ENCODE measurements at places on chromosomes 4 and X.

DNA sequence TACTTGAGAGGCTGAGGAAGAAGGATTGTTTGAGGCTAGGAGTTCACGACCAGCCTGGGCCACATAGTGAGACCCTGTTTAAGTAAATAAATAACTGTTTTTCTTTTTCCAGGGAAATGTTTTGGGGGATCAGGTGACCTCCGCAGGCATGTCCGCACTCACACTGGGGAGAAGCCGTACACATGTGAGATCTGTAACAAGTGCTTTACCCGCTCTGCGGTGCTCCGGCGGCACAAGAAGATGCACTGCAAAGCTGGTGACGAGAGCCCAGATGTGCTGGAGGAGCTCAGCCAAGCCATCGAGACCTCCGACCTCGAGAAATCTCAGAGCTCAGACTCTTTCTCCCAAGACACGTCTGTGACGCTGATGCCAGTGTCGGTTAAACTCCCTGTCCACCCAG, 30.5 kb downstream of the ZBTB49 start:
- DNase-seq, result no peak

- DNase-seq, result no peak
Observed at GRCh38 chrX:68498044-68498507, 775 bp upstream of the YIPF6 start.

DNA sequence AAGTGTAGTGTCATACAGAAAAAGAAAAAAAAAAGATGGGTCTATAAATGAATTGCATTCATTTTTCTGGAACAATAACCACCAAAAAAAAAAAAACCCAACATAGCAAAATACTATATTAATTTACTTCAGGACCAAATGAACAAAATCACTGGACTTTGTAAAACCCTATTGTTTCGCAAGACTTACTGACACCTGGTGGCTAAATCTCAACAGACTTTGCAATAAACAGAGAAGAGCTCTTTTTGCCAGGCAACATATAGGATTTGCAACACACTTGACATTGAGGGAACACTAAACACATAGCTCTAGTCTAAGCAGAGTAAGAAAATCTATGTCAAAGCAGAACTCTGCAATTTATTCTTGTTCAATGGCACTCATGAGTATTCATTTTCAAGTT, 990.2 kb downstream of the STPG2 start:
- peak; percentile 2 for DNase-seq

DNA sequence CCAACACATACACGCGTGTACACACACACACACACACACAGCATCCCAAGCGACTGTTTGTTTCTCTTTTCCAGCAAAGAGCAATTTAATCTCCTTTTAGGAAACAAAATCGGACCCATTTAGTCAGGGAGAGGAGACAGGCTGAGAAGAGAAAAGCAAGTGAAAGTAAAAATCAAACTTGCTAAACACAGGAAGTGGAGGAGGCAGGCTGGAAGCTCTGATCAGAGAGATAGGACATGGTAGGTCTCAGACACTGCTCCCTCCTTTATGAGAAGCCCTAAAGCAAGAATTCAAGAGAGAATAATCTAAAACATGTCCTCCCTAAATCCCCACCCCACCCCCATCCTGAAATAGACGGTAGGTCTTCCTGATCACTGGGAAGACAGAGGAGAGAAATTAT, 62.3 kb downstream of the GPC3 start:
- DNase-seq, result no peak

- no peak for DNase-seq
Observed at GRCh38 chr4:168383510-168383909, 65.0 kb upstream of the DDX60 start.

DNA sequence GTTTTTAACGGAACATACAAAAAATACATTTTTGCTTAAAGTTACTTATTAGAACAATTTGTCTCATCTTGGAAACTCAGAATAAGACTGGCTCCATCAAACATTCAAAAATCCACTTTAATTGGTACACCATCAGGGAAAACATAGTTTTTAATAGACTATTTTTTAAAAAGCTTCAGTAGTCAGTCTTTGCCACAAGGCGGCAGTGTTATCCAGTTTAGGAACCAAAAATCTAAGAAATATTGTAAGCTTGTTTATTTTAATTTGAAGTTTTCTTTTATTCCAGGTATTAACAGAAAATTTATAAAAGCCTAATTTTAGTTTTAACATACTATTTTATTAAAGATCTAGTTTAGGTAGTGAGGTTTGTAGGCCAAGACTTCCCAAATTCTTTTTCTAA, 107.7 kb downstream of the APOOL start:
- DNase-seq, result no peak

- no peak for DNase-seq
Observed at GRCh38 chr4:163693776-163694175, 199.3 kb downstream of the TMA16 start.

DNA sequence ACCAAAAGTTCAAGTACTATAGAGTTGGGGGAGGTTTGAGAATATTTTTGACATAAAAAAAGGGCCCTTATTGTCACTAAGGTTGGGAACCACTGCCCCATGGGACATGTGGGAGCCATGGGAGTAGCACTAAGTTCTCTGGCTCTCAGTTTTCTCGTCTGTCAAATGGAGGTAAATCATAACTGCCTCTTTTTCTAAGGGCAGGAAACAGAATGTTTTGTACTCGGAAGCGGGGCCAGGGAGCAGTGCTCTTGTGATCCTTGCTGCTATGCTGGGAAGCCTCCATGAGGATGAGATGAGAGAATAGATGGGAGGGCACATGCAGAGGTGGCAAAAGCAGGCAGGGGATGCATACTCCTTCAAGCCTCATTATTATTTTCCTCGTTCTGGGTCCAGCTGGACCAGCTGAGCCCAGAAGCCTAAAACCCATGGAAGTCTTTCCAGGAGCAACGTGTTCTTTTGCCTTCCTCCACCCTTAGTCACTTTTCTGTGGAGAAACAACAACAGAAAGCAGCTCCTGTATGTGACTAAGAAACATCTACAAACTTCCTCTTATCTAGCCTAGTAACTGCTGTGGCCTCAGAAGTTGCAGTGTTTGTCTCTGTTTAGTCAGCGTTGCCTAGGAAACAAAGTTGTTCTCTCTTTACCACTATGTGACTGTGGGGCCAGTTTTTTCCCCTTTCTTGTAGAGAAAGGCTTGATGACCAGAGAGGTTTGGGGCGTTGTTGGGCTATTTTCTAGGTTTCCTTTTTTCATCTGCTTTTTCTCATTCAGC, 64.8 kb downstream of the TSC22D3 start:
- no peak for DNase-seq

GRCh38 chrX:17242470-17242869, 132.5 kb upstream of the NHS start:
- DNase-seq, result peak; percentile 29

- peak; percentile 5 for DNase-seq
Observed at GRCh38 chr4:77360451-77360850, 203.4 kb downstream of the CCNG2 start.

- DNase-seq, result peak; percentile 3
Observed at GRCh38 chrX:151019856-151020255, 36.7 kb downstream of the HMGB3 start.

DNA sequence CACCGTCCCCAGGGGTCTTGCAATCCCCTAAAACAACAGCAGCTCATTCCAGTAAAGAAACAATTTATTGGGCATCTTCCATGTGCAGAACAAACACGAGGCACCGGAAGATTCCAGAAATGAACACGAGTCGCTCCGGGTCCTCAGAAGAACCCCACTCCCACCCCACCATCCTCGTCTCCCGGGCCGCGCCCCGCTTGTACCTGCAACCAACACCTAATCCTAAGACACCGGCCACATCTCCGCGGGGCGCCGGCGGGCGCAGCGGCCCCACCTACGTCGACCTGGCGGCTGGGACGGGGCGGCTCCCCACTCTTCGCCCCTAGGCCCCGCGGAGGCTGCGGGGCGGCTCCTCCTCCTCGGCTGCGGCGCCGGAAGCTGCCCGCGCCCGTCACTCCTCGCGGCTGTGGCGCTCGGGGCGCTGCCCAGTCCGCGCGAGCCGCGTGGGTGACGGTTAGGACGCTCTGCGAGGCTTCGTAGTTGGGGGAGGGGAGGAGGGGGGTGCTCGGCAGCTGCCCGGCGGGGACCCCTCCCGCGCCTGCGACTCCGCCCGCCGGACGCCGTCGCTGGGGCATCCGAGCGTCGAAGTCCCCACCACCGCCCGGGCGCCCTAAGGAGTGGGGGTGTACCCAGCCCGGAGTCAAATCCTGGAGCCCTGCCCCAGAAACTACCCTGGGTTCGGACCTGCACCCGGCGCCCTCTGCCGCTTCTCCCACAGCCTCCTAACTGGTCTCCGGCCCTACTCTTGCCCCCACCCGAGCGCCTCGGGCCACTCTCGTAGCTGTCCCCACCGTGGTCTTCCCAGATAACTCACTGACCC, at the start of gene CCDC158:
TSS of gene CCDC158 (minus strand) at position 380 of the 820 bp plus-strand sequence. CDS start 17,934 bp downstream, outside the sequence.
- no peak for DNase-seq

GRCh38 chr4:78862314-78862737, 76.9 kb downstream of the PAQR3 start:
- DNase-seq, result no peak

DNA sequence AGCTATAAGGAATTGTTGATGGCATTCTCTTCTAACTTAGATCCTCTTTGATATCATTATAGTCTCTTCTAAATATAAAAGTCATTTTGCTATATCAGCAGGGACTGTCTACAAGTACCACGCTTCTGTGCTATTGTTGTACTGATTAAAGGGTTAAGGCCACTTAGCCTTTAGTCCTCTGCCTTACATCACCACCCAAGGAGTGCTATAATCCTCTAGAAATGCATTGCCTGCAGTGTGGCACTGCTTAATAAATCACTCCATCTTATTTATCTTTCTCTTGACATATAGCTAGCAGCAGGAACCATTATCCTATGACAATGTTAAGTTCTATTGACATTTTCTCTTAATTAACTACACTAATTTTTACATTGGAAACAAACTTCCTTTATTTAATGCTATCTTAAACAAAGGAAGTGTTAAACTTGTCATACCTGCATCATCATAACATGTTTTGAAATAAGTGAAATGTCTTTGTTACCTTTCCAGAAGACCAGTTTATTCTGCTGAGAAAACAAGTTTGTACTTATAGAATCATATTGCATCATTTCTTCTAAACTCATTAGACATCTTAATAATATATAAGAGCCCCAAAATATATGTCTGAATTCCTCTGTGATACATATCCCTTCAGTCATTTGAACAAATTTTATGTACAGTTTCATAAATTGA, 360.9 kb upstream of the ATOH1 start:
- DNase-seq, result no peak

- no peak for DNase-seq
Observed at GRCh38 chrX:151694661-151695582, at the start of gene PRRG3. Gene PRRG3, plus strand, starts transcription at chrX:151695458. Its CDS starts 3,357 bp downstream, at chrX:151698815.

- DNase-seq, result peak; percentile 42
Observed at GRCh38 chr4:64539234-64539849, 130.1 kb upstream of the TECRL start.

DNA sequence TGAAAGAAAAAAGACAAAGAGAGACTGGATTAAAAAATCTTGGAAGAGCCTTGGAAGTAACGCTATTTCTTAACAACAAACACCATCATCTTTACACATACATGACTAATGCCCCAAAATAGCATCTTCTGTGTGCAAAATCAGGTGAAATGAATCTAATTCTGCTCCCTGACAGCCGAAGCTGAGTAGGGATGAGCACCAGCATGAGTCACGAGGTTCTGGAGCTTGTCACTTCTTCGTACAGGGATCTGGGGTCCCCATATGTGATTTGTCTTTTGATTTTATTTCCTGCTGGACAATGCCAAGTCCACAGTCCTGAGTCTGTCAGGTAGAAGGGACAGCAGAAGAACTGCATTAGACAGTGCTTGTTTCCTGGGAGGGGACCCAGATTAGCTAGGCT, 55.9 kb downstream of the OSTC start:
- no peak for DNase-seq

- DNase-seq, result no peak
Observed at GRCh38 chr4:174225349-174226049, 58.0 kb downstream of the FBXO8 start.

DNA sequence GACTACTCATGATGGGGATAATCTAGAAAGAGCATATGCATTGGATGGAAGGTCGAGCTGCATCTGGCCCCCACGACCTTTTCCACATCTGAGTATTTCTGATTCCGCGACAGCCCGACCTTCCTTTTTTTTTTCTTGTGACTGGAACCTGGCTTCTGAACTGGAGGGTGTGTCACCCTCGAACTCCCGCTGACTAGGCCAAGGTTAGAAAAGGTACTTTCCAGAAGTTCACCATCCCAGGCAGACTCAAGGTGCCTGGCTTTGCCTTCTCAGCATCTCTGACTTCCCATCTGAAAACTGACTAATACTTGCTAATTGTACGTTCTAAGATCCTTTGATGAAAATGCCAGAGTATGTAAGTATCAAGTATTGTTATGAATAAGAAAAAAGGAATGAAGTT, 49.3 kb upstream of the CD40LG start:
- no peak for DNase-seq

- peak; percentile 8 for DNase-seq
Observed at GRCh38 chr4:171130256-171130801, 682.9 kb upstream of the GALNTL6 start.

GRCh38 chr4:10055871-10056270, 34.6 kb upstream of the SLC2A9 start:
- DNase-seq, result no peak

DNA sequence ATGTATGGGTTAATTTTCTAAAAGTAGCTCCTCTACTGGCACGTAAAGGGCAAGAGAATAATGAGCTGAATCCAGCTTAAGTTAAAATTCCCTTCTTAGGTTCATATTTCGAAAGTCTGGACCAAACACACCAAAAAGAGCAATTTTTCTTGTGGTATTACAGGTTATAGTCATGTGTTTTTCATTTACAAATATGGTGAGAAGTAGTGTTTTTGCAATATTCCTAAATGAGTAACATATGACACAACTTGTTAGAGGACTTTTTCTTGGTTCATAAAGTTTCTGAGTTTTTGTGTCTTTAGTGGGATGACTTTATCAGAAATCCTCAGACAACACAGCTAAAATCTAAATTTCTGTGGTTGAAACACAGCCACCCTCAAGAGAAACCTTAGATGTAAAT, 172.1 kb downstream of the AFF2 start:
- DNase-seq, result no peak

- no peak for DNase-seq
Observed at GRCh38 chr4:82467471-82467870, 37.1 kb downstream of the ENOPH1 start.

DNA sequence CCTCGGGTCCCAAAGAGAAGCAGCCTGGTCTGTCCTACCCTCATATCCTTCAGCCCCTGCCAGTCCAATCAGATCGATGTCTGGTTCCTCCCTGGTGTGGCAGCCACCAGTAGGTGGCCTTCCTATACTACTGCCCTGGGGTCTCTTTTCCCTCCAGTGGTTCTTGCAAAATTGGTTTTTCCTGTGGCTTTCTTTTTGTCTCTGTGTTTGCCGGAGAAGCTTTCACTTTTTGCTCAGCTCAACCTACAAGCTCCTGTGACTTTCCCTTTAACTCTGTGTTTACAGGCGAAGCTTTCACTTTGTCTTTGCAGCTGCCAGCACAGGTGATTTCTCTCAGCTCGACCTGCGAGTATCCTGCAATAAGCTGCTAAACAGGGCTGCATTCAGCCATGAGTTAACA, 46.8 kb downstream of the UGT2A3 start:
- no peak for DNase-seq

- no peak for DNase-seq
Observed at GRCh38 chr4:57044279-57044678, 65.6 kb downstream of the POLR2B start.

- DNase-seq, result no peak
Observed at GRCh38 chr4:107818301-107818910, 6.3 kb upstream of the SGMS2 start.
